ENCODE measurements at places on chromosomes 1 and 21.
A peak's percentile ranks its signal among the peaks of the same experiment; 100 is the strongest.

DNA sequence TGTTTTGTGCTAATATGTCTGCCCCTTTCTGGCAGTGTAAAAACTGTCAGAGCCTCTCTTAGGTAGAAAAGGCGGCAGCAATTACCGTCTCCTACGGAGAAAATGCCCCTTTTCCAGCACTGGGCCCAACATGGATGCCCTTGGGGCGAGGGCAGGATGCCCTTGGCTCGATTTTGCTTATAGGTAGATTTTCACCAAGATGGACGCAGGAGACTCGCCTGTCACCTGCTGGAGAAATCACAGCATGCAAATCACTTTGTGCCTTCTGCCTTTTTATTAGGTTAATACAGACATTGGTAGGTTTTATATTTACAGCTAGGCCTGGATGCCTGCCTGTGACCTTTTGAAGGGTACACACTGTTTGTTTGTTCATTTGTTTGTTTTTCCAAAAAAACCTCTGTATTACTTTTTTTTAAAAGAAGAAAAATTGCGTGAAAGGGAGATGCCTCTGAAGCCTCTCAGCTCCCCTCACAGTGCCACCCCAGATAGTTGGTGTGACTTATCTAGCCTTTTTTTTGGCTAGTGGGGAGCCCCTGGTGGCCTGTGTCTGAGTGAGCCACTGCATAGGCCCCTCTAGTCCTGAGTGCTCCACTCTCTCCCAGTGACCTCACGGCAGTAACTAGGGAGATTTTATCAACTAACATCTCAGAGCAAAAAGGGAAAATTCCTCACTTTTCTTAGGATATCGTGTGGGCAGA, 2.5 kb downstream of the ATP1B1 start:
- no peaks in the 10 kb centered on the region for H3K36me3 ChIP-seq
- H3K27ac ChIP-seq: no peak overlapping the region
- H3K4me3 ChIP-seq: no peak overlapping the region

DNA sequence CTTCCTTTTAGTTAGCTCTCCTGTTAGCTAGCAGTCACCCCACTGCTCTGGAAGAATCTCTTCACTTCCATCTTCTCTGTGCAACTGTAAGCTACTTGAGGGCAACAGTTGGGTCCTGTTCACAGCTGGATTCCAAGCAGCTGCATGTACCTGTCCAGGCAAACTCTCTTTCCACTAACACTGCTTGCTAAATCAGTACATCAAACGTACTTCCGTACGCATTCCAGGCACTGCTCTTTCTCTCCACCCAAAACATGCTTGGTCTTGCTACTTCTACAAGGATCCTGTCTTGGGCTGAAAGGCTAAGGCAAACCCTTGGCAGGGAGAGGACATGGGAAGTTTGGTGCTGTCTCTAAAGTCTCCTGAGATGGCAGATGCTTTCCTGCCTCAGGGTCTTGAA, 139.2 kb upstream of the CACNA1E start:
- no peaks in the 10 kb centered on the region for H3K27me3 ChIP-seq
- H3K4me1 ChIP-seq: no peaks in the 10 kb centered on the region

DNA sequence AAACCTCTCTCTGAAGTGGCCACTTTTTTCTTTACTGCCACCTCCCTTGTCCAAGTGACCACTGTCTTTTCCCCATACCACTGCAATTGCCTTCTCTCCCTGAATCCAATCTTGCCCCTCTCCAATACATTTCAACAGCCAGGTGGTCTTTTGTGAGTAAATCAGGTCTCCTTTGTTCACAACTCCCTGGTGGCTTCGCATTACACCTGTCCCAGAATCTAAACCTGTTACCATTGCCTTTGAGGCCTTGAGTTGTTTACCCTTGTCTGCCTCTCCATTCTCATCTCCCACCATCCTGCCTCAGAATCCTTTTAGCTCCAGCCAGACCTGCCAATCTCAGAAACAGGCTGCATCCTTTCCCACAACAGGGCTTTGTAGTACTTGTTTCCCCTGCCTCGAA, 21.8 kb upstream of the DYNLT5 start:
- H3K4me1 ChIP-seq: no peaks in the 10 kb centered on the region
- H3K27ac ChIP-seq: no peak overlapping the region
- no peaks in the 10 kb centered on the region for H3K27me3 ChIP-seq
- H3K4me3 ChIP-seq: no peak overlapping the region
- no peak for DNase-seq
- H3K36me3 ChIP-seq: no peaks in the 10 kb centered on the region

DNA sequence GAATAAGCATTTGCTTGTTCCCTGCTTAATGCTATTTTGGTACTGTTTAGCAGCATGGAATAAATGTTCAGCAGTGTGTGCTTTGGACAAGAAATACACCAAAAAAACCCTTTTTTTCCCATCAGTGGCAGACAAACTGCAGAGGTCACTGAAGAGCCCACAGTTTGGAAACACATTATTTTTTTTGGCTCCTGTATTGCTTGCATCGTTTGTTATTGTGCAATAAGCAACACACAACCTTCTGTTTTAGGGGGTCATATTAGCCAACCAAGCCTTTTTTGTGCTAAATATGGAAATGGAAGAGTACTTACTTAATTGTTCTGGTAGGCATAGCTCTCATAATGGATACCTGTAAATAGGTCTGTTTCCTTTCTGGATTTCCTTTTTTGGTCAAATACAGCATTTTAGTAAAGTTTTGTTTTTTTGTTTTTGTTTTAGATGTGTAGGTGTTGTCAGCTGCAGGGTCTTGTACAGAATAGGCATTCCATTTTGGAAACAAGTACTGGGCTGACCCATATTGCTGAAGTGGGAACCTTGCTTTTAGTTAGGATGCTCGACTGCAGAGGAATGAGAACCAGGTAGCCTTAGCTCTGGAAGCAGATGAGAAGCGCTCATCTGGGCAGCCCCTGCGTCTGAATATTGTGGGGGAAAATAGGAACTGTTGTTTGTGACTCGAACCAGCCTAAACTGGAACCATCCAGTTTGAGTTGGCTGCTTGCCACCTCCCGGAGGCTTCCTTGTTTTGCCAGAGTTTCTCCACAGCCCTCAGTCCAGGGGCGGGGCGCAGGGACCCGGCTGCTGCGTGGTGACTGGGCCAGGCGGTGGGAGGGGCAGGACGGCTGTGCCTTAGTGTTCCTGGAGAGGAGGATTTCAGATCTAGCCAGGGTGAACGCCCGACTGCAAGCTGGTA, 38.4 kb downstream of the SPEN start:
- H3K4me1 ChIP-seq: peaks cover 18% of the 10 kb centered on the region
- H3K4me3 ChIP-seq: no peak overlapping the region
- peak; percentile 27 for DNase-seq

DNA sequence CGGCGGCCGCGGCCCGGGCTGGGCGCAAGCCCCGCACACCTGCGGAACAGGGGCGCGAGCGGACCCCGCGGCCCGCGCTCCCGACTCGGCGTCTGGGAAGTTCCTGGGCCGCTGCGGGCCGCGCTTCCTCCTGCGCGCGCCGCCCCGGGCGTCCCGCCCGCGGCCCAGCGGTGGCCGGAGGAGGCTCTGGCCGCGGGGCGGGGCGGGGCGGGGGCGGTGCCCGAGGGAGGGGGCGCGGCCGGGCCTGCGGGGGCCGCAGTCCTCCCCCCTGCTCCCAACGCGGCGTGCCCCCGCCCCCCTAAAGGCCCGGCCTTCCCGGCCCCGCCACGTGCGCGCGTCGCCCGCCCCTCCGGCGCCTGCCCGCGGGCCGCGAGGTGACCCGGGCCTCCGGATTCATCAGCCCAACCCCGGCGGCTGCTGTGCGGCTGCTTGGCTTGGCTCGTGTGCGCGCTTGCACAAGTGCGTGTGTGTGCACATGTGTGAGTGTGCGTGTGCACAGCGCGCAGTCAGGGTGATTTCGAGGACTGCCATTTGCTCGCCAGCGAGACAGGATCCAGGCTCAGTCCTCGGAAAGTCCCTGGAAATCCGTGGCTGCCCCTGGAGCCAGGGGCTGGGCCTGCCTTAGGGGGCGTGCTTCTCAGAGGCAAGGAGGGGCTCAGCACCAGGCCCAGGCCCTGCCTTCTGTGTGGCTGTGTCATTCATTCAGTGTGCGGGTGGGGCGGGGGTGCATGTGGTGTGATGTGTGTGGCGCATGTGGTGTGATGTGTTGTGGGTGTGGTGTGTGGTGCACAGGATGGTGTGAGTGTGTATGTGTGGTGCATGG, at the start of gene C2CD2:
C2CD2 (minus strand) TSS at position 188 of the 823 bp plus-strand sequence. CDS start 370 bp downstream, outside the sequence.
- DNase-seq: no peak
- peaks cover 6% of the 10 kb centered on the region for H3K4me1 ChIP-seq
- peak within 1 kb of the TSS; percentile 26 for H3K4me3 ChIP-seq
- no peak within 1 kb of the TSS for H3K27ac ChIP-seq
- no peaks in the 10 kb centered on the region for H3K36me3 ChIP-seq

DNA sequence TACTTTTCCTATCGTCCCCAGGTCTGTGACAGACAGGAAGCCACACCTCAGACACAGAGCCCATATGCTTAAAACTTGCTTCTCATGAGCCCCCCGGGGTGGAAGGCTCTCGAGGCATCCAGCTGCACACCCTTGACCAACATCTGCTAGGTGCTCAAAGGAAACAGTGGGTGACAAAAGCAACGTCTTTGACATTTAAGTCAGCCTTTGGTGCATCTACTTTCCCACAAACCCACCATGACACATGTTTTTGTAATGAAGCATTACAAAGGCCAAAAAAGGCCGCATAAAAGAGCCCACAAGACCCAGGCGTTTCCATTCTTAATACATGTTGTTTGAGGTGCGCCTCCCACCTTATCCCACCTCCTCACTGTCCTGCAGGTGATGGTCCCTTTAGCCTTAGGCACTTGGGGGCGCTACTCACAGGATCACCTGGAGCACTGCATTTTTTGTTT, 11.8 kb upstream of the FASLG start:
- DNase-seq: no peak
- H3K4me1 ChIP-seq: peaks cover 35% of the 10 kb centered on the region
- H3K27ac ChIP-seq: no peak overlapping the region
- H3K27me3 ChIP-seq: no peaks in the 10 kb centered on the region
- H3K36me3 ChIP-seq: no peaks in the 10 kb centered on the region

GRCh38 chr1:108513044-108513415, 46.9 kb upstream of the EEIG2 start:
- no peaks in the 10 kb centered on the region for H3K36me3 ChIP-seq
- H3K27me3 ChIP-seq: no peaks in the 10 kb centered on the region
- H3K4me3 ChIP-seq: no peak overlapping the region
- no peak for DNase-seq
- H3K27ac ChIP-seq: no peak overlapping the region

DNA sequence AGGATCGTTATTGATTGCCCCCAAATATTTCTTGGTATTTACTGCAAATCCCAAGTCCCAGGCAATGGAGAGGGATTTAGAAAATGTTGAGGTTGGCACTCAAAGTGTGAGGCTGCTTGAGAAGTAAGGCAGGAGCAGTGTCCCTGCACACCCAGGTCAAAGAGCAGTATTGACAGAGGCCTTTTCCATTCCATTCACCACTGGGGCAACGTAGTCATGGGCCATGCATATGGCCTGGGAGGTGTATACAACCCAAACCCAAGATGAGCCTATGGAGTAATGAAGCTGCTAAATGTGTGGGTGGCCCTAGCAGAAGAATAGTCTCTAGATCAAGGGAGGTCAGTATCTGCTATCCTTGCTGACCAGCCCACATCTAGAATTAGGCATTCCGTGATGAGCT, 245.6 kb downstream of the FOXD2 start:
- no peaks in the 10 kb centered on the region for H3K27me3 ChIP-seq
- no peak overlapping the region for H3K27ac ChIP-seq
- DNase-seq: no peak
- H3K4me3 ChIP-seq: no peak overlapping the region
- no peaks in the 10 kb centered on the region for H3K36me3 ChIP-seq

DNA sequence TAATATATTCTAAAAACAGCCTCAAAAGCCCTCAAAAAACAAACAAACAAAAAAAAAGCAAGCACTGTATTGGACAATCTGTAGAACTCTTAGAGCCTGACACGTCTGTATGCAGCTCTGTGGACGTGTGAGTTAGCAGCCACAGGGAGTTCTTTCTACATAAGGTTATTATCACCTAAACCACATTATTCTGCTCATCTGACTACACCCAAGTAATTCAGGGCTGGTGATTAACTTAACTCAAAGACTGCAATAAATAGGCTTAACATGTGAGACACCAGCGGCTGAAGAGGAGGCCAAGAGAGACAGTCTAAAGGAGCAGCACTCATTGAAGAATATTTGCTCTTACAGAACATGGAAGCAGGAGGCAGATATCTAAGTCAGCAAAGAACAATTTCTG, 316.0 kb downstream of the VAV3 start:
- H3K4me3 ChIP-seq: no peak overlapping the region
- no peaks in the 10 kb centered on the region for H3K4me1 ChIP-seq
- H3K36me3 ChIP-seq: no peaks in the 10 kb centered on the region

- no peaks in the 10 kb centered on the region for H3K36me3 ChIP-seq
- H3K4me1 ChIP-seq: peaks cover 12% of the 10 kb centered on the region
- DNase-seq: no peak
Observed at GRCh38 chr1:40243351-40243750, 4.4 kb upstream of the TMCO2 start.

Measured in naive thymus-derived CD4-positive, alpha-beta T cell (primary cell).